Activated CD4-positive, alpha-beta T cell treated with anti-CD3 and anti-CD28 coated beads for 24 hours (primary cell): ENCODE measurements at places on chromosomes 7 and 10.

GRCh38 chr10:3292636-3293035 is 120.1 kb upstream of the PITRM1 start:
- no peak for DNase-seq

GRCh38 chr10:124349231-124349995 is 69.3 kb downstream of the OAT start:
- DNase-seq = no peak

DNA sequence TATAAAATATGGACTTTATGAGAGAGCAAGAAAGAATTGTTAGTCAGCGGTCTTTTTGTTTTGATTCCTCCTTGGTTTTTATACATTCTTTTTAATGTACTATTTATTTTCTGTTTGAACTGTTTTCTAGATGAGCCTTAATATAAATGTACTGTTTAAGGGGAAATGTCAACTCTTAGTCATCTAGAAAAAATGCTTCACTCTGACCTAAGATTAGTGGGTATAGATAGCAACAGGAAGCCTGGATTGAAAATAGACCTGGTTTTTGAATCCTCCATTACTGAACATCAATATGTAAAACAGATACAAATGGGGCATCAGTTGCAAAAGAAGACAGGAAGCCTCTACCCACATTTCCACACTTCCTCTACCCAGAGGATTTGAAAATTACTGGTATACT is 87.8 kb downstream of the CHRM2 start:
- DNase-seq = no peak

- DNase-seq = no peak
Measured at GRCh38 chr10:74824184-74824899, 2.1 kb upstream of the KAT6B start.

- no peak for DNase-seq
Measured at GRCh38 chr7:80720146-80720545, 81.7 kb downstream of the CD36 start.

DNA sequence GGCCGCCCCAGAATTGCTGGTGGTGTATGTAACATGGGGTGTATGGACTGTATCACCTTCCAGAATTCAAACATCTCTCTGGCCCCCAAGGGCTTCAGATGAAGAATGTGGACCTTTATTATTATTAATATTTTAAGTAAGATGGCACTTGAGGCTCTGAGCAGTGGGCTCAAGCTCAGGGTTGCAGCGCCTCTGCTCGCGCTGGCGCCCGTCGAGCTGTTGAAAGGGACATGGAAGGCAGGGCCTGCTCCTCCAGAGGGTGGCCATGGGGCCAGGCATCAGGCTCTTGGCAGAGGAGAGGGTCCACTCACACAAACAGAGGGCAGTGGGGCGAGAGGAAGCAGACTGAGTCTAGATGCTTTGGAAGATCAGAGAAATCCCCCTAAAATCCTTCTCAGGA is 120.2 kb downstream of the NT5C2 start:
- no peak for DNase-seq

- no peak for DNase-seq
Measured at GRCh38 chr10:105347487-105347886, 706.4 kb downstream of the SORCS3 start.

GRCh38 chr10:48881937-48882336 is 57.7 kb downstream of the LRRC18 start:
- no peak for DNase-seq
